ENCODE measurements at places on chromosomes 7 and 10. TPM values are rescaled to one million over a fixed set of nuclear protein-coding genes. Genes with fewer than 3 reads are reported as not detected.

DNA sequence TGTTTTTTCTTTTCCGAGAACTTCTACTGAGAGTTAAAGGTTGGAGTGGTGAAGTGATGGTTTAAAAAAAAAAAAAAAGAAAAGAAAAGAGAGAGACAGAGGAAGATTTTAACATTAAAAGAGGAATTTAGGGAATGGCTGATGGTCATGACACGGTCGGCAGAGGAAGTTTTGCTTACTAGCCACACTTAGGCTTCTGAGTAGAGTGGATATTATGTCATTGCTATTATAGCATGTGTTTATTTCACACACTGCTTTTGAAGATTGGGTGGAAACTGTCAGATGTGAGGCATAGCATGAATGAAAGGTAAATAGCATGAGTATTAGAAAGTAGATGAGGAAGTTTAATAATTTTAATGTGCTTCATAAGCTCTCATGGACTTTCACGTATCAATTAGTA is 2.5 kb downstream of the KAT6B start:
- no peak for ATAC-seq

DNA sequence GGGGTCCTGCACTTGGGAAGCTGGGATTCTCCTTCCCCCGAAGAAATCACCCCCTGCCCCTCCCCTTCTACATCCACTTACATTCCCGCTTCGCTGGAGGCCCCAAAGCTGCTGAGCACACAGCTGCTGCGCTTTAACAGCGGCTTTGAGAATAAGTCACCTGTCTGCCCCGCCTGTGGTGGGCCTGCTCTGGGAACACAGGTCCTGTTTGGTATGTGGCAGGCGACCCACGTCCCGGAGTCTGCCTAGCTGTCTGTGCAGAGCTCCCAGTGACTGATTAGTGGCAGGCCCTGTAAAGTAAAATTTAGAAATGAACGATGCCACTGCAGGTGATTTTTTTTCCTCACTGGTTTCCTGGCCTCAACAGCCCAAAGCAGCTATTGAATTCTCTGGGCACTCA is 47.0 kb downstream of the CDH23 start:
- no peak for ATAC-seq

DNA sequence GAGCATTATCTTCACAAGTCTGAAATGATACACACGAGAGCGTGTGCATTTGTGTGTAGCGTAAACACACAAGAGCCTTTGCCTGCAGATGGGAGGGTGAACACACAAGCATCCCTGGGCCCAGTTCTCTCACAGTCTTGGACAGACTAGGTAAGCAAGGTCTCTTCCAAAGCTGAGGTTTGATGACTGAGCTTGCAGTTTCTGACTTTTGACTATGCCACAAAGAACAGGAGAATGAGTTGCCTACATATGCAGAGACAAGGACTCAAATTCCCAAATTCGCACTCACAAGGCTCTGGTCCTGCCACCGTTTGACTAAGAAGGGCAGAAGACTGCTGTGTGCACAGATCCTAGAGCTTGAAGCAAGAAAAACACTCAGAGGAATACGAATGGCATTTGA is 55.8 kb downstream of the FAM53B start:
- no peak for ATAC-seq

- no peak for ATAC-seq
Observed at GRCh38 chr10:97838091-97838490, 11.6 kb upstream of the GOLGA7B start.

DNA sequence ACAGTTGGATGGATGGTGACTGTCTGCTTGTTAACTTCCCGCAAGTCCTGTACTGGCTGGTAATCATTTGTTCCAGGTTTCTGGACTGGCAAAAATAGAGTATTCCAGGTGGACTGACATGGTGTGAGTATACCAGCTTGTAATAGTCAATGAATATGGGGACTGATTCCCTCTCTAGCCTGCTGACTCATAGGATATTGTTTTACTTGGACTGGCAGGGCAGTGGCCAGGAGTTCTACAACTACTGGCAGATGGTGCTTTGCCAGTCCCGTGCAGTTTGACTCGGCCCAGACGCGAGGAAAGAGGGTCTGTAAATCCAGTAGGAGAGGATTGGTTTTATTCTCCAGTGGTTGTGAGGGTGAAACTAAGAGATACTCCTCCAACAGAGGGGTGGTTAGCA is 78.0 kb downstream of the PRR15 start:
- no peak for ATAC-seq

GRCh38 chr7:129134356-129134987 is 10.0 kb upstream of the TSPAN33 start:
- ATAC-seq: no peak

- ATAC-seq: no peak
Observed at GRCh38 chr10:76695069-76695468, 942.5 kb downstream of the KCNMA1 start.

- no peak for ATAC-seq
Observed at GRCh38 chr10:111085690-111086353, 9.0 kb downstream of the ADRA2A start.

Gene IKZF1
- 14.1 TPM for total RNA-seq

Gene CYP2C18
- total RNA-seq: 2.6 TPM

Gene EEPD1
- 22.4 TPM for total RNA-seq

Gene UCN3
- total RNA-seq: not detected

Gene ADIRF
- total RNA-seq: 205 TPM

Gene PPP1R17
- not detected for total RNA-seq

Gene CLDN4
- total RNA-seq: 0.66 TPM

Gene BICC1
- total RNA-seq: 23.8 TPM
